ENCODE measurements at places on chromosomes 6 and 20.
A peak's percentile ranks its signal among the peaks of the same experiment; 100 is the strongest.

DNA sequence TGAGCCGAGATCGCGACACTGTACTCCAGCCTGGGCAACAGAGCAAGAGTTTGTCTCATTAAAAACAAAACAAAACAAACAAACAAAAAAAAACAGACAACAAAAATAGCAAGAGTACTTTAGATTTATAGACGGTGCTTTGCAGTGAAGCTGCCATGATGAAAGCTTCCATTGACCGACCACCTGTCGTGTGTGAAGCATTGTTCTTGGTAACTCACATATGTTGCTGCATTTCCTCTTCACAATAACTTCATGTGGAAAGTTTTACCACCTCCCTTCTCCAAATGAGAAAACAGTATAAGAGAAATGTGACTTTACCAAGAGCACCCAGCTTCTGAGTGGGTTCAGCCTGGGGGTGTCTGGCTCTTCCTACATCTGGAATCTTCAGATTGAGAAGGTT, 56.4 kb upstream of the PTGIS start:
- H3K36me3 ChIP-seq = peaks cover 3% of the 10 kb centered on the region
- no peak for DNase-seq
- H3K27ac ChIP-seq = no peak overlapping the region
- H3K4me1 ChIP-seq = no peaks in the 10 kb centered on the region
- peaks cover 7% of the 10 kb centered on the region for H3K27me3 ChIP-seq

- no peaks in the 10 kb centered on the region for H3K36me3 ChIP-seq
- no peaks in the 10 kb centered on the region for H3K4me1 ChIP-seq
- peaks cover 6% of the 10 kb centered on the region for H3K27me3 ChIP-seq
- H3K27ac ChIP-seq = no peak overlapping the region
- no peak overlapping the region for H3K4me3 ChIP-seq
- DNase-seq = no peak
Observed at GRCh38 chr20:33964441-33964840, 29.3 kb upstream of the RALY start.

GRCh38 chr6:36246506-36247268, 23.2 kb upstream of the PNPLA1 start:
- DNase-seq = no peak
- no peaks in the 10 kb centered on the region for H3K36me3 ChIP-seq
- no peak overlapping the region for H3K27ac ChIP-seq

DNA sequence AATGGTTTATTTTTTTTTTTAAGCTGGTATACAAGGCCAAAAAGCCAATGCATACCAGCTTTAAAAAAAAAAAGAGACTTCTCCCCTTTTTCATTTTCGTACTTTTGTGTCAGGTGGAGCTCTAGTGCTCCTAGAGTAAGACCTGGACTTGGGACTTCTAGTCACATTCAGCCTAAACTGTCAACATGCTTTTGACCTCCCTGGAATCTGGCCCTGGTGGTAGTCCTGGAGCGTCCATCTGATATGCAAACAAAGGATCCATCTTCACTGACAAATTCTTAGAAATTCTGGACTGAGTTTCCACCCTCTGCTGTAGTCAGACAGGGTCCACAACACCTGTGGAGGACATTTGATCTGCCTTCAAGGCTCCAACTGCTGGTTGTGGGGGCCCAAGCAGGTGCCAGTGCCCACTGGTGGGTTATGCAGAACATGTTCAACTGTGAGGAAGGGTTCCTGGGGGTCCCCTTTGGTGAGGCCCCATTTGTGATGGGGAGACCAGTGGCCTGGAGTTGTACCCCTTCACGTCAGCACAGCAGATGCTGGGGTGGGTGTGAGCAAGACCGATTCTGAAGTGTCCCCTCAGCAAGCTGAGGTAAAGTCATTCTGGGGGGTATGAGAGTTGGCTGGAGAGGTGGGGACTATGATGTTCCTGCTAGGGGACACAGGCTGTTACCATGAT, 12.6 kb upstream of the PCMTD2 start:
- no peak overlapping the region for H3K4me3 ChIP-seq
- no peaks in the 10 kb centered on the region for H3K36me3 ChIP-seq
- peaks cover 82% of the 10 kb centered on the region for H3K27me3 ChIP-seq

- no peaks in the 10 kb centered on the region for H3K27me3 ChIP-seq
- no peak overlapping the region for H3K27ac ChIP-seq
- no peaks in the 10 kb centered on the region for H3K36me3 ChIP-seq
- H3K4me1 ChIP-seq = no peaks in the 10 kb centered on the region
Observed at GRCh38 chr6:125094563-125094962, 59.0 kb upstream of the TPD52L1 start.

GRCh38 chr20:46157625-46158024, 39.5 kb downstream of the CD40 start:
- no peaks in the 10 kb centered on the region for H3K4me1 ChIP-seq
- H3K4me3 ChIP-seq = no peak overlapping the region
- no peak overlapping the region for H3K27ac ChIP-seq
- peaks cover 30% of the 10 kb centered on the region for H3K27me3 ChIP-seq
- DNase-seq = no peak
- H3K36me3 ChIP-seq = no peaks in the 10 kb centered on the region

DNA sequence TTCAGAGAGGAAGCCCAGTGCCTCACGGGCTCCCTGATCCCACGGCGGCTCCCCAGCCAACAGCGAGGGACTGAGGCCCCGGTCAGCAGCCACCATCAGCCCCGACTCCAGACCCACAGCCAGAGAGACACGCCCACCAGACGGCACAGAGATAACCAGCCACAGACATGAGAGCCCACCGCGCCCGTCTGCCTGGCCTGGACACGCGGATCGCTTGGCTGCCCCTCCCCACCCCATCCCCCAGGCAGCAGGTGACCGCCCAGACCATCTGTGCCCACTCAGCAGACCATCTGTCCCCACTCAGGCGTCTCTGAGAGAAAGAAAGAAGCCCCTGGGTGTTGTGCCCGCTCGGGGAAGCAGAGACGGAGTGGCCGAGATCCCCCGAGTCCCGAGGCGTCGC, 55.5 kb upstream of the CHRNA4 start:
- H3K27ac ChIP-seq = no peak overlapping the region
- H3K27me3 ChIP-seq = peaks cover 6% of the 10 kb centered on the region
- no peak for DNase-seq
- H3K4me1 ChIP-seq = peaks cover 3% of the 10 kb centered on the region
- H3K4me3 ChIP-seq = no peak overlapping the region

DNA sequence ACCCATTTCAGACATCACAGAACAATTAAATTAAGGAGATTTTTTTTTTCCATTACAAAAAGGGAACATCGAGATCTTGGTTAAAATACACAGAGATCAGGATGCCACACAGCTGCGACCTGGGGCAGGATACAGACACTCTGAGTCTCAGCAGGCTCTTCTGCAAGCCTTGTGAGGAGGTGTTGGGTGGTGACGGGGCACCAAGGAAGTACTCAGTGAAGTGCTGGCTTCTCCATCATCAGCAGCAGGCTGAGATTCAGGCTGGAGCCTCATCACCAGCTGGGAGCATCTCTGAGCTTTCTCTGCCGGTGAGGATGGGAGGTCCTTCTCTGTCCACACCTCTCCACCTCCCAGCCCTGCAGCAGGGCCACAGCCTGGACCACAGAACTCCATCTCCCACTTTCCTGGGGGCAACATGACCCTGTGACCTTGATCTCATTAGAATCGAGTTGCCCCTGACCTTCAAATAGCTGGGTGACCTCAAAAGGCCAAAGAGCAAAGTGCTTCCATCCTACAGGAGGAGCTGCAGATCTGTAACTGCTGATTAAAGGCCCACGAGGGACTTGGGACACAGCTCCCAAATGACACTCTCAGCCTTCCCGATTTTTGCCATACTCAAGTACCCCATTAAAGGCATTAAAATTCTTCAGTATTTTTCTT, 16.0 kb downstream of the PMEPA1 start:
- H3K4me1 ChIP-seq = peaks cover 43% of the 10 kb centered on the region
- H3K27me3 ChIP-seq = no peaks in the 10 kb centered on the region
- DNase-seq = no peak
- no peak overlapping the region for H3K27ac ChIP-seq
- no peaks in the 10 kb centered on the region for H3K36me3 ChIP-seq
- H3K4me3 ChIP-seq = no peak overlapping the region

GRCh38 chr20:60446267-60447111, 488.3 kb downstream of the CDH26 start:
- H3K36me3 ChIP-seq = no peaks in the 10 kb centered on the region
- no peak overlapping the region for H3K4me3 ChIP-seq

DNA sequence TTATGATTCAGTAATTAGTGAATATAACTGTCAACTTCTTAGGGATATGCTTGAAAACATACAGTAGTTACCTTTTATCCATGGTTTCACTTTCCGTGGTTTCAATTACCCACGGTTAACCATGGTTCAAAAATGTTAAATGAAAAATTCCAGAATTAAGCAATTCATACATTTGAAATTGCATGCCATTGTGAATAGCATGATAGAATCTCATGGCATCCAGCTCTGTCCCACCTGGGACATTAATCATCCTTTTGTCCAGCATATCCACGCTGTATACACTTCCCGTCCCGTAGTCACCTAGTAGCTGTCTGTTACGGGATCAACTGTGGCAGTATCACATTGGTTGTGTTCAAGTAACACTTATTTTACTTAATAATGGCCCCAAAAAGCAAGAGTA, 781.7 kb upstream of the CITED2 start:
- no peaks in the 10 kb centered on the region for H3K36me3 ChIP-seq
- no peaks in the 10 kb centered on the region for H3K27me3 ChIP-seq
- no peak overlapping the region for H3K4me3 ChIP-seq
- no peak for DNase-seq

GRCh38 chr20:18853216-18853615, 39.6 kb downstream of the SCP2D1 start:
- no peak overlapping the region for H3K4me3 ChIP-seq
- no peak overlapping the region for H3K27ac ChIP-seq
- no peaks in the 10 kb centered on the region for H3K27me3 ChIP-seq
- H3K36me3 ChIP-seq = no peaks in the 10 kb centered on the region

GRCh38 chr6:49527320-49527719, 23.1 kb upstream of the C6orf141 start:
- no peaks in the 10 kb centered on the region for H3K36me3 ChIP-seq
- DNase-seq = no peak
- no peak overlapping the region for H3K4me3 ChIP-seq
- H3K27ac ChIP-seq = no peak overlapping the region

GRCh38 chr6:19827247-19827646, 9.9 kb upstream of the ID4 start:
- H3K27ac ChIP-seq = no peak overlapping the region
- no peaks in the 10 kb centered on the region for H3K27me3 ChIP-seq
- no peaks in the 10 kb centered on the region for H3K4me1 ChIP-seq

DNA sequence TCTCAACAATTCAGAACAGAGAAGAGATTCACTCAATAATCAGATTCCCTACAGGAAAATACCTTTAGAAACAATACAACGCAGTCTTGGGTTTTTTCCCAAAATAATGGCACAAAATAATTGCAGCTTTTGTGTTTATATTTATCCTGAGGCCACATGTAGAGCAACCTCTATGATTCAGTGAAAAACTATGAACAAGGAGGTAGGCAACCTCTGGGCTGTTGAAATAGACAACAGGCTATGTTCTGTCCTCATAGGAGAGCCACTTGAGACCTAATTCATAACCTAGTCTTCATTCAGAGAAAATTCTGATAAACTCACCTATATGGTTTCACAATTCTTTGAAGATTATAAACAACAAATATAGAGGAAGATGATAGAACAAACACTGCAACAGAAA, 118.3 kb downstream of the KHDC1L start:
- H3K27me3 ChIP-seq = no peaks in the 10 kb centered on the region
- no peaks in the 10 kb centered on the region for H3K4me1 ChIP-seq
- H3K36me3 ChIP-seq = no peaks in the 10 kb centered on the region
- H3K4me3 ChIP-seq = no peak overlapping the region

- no peaks in the 10 kb centered on the region for H3K36me3 ChIP-seq
- H3K4me3 ChIP-seq = peak overlapping the region; percentile 48
- no peak overlapping the region for H3K27ac ChIP-seq
- no peaks in the 10 kb centered on the region for H3K27me3 ChIP-seq
- H3K4me1 ChIP-seq = peaks cover 6% of the 10 kb centered on the region
Observed at GRCh38 chr20:12969071-12969669, 39.6 kb upstream of the SPTLC3 start.

GRCh38 chr6:152587473-152587872, 49.7 kb downstream of the SYNE1 start:
- no peaks in the 10 kb centered on the region for H3K4me1 ChIP-seq

DNA sequence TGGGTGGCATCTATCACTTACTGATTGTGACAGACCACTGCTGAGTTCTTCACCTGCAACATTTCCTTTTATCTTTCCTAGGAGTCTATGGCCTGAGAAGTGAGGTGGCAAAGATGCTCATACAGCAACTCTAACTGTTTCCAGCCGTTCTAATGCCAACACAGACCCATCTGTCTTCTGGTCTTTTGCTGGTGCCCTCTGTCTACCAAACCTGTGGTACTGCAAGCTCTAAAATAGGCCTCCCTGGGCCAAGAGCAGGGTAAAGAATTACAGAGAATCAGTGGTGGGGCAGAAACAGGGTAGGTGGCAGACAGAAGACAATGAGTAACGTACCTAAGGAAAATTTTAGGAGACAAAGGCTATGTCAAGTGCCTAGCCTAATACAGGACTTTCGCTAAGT, 611.0 kb upstream of the FLRT3 start:
- H3K4me3 ChIP-seq = no peak overlapping the region
- H3K36me3 ChIP-seq = no peaks in the 10 kb centered on the region
- DNase-seq = no peak

DNA sequence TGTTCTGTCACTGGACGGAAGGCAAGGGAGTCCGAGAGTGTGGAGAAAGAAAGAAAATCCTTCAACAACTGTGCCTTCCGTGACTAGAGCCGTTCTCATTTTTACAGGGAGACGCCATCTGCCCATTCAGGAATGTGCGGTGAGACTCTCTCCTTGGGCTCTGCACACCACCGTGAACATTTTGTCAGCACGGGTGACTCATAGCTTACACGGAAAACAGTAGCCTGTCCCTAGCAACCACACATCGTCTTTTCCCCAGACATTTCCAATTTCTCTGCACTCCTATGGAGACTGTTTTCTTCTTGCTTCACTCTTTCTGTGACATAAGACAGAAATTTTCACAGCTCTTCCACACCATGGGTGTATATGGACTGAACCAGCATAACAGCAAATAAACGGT, 55.1 kb downstream of the TBXT start:
- H3K27ac ChIP-seq = peak overlapping the region; percentile 90
- H3K27me3 ChIP-seq = peaks cover 17% of the 10 kb centered on the region
- DNase-seq = peak; percentile 97
- peaks cover 2% of the 10 kb centered on the region for H3K4me1 ChIP-seq

DNA sequence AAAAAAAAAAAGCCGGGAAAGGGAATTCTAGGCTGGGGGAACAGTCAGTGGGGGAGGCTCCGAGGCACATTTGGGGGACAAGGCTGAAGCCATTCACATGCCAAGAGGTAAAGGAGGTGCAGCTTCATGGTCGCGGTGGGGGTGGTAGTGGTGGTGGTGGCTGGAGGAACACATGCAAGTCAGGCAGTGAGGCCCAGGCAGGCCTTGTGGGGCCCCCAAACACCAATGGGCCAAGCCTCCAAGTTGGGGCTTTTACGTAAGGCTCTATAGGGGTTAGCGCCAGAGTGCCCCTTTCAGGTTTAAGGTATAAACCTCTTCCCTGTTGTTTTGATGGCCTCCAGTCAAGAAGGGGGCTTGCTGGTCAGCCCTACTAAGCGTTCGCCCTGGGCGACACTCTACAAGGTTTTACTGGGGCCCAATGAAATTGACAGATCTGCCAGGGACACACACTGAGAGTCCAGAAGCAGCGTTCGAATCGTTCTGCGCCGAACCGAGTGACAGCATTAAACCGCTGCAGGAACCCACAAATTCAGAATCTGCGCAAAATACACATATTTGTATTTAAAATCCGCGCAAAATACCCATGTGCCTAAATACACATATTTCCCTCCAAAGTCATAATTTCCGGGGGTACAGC, 818 bp upstream of the AP5S1 start:
- peaks cover 28% of the 10 kb centered on the region for H3K36me3 ChIP-seq
- H3K27me3 ChIP-seq = no peaks in the 10 kb centered on the region
- peak overlapping the region; percentile 95 for H3K4me3 ChIP-seq
- no peak for DNase-seq
- H3K4me1 ChIP-seq = peaks cover 19% of the 10 kb centered on the region
